ENCODE measurements at places on chromosomes 3 and 15. TPM values are rescaled to one million over a fixed set of nuclear protein-coding genes. Genes with fewer than 3 reads are reported as not detected.
A peak's percentile ranks its signal among the peaks of the same experiment; 100 is the strongest.

GOLGA8T gene
- total RNA-seq, result 0.94 TPM

FBXO40 gene
- total RNA-seq, result not detected

PPM1L gene
- total RNA-seq, result 3.8 TPM

ECE2 gene
- total RNA-seq, result not detected

GHSR gene
- not detected for total RNA-seq

CDHR4 gene
- not detected for total RNA-seq

NLGN1 gene
- total RNA-seq, result not detected

GOLGA8S gene
- total RNA-seq, result 1.0 TPM

RYR3 gene
- not detected for total RNA-seq

DNA sequence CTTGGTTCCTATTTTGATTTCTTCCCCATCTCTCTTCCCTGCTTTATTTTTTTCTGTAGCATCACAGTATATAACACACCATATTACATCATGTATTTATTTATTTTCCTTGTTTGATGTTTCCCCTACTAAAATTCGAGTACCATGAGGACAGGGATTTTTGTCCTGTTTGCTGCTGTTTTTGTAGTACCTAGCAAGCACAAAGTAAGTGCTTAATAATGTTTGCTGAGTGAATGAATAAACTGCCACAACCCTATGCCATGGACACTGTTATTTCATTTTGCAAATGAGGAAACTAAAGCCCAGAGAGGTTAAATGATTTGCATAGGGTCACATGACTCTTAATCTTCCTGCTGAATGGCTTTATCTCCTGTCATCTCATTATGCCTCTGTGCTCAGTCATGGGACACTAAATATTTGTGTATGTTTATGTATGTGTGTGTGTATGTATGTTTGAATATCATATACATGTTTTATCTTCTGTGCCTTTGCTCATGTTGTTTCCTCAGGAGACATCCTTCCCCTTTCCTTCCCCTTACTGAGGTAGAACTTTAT lies 26.1 kb upstream of the MGA start:
- no peak for DNase-seq
- H3K27ac ChIP-seq, result no peak overlapping the region
- no peaks in the 10 kb centered on the region for H3K36me3 ChIP-seq
- no peaks in the 10 kb centered on the region for H3K4me1 ChIP-seq
- no peaks in the 10 kb centered on the region for H3K27me3 ChIP-seq
- no peak overlapping the region for H3K4me3 ChIP-seq

- H3K4me1 ChIP-seq, result no peaks in the 10 kb centered on the region
- H3K27me3 ChIP-seq, result no peaks in the 10 kb centered on the region
- H3K4me3 ChIP-seq, result no peak overlapping the region
- no peaks in the 10 kb centered on the region for H3K36me3 ChIP-seq
- no peak overlapping the region for H3K27ac ChIP-seq
Measured at GRCh38 chr3:73855813-73856212, 231.1 kb upstream of the PDZRN3 start.

- peaks cover 25% of the 10 kb centered on the region for H3K27me3 ChIP-seq
- no peaks in the 10 kb centered on the region for H3K36me3 ChIP-seq
- DNase-seq, result peak; percentile 45
- peaks cover 49% of the 10 kb centered on the region for H3K4me1 ChIP-seq
- H3K27ac ChIP-seq, result no peak overlapping the region
Measured at GRCh38 chr15:99452728-99453636, 112.8 kb upstream of the MEF2A start.

GRCh38 chr3:161305095-161305991 lies 66.0 kb downstream of the SPTSSB start:
- H3K4me3 ChIP-seq, result no peak overlapping the region
- peaks cover 32% of the 10 kb centered on the region for H3K4me1 ChIP-seq
- no peak overlapping the region for H3K27ac ChIP-seq
- peaks cover 50% of the 10 kb centered on the region for H3K27me3 ChIP-seq
- DNase-seq, result peak; percentile 41

GRCh38 chr3:109152320-109152719 lies 15.8 kb downstream of the C3orf85 start:
- no peak for DNase-seq
- H3K36me3 ChIP-seq, result no peaks in the 10 kb centered on the region
- H3K27ac ChIP-seq, result no peak overlapping the region
- H3K4me3 ChIP-seq, result no peak overlapping the region
- H3K27me3 ChIP-seq, result no peaks in the 10 kb centered on the region
- no peaks in the 10 kb centered on the region for H3K4me1 ChIP-seq

DNA sequence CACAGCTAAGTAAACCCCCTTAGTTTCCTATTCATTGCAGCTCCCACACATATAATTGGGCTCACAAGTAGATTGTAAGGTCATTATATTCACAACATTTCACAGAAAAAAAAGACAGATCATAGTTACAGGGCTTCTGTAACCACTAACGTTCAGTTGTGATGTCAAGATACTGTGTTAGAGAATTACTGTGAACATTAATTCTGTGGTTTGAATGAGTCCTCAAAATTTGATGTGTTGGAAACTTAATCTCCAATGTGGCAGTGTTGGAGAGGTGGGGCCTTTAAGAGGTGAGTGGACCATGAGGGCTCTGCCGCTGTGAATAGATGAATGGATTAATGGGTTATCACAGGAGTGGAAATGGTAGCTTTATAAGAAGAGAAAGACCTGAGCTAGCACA lies 21.3 kb downstream of the GRK7 start:
- H3K27ac ChIP-seq, result no peak overlapping the region
- H3K4me3 ChIP-seq, result no peak overlapping the region
- H3K4me1 ChIP-seq, result peaks cover 2% of the 10 kb centered on the region
- H3K27me3 ChIP-seq, result no peaks in the 10 kb centered on the region
- no peaks in the 10 kb centered on the region for H3K36me3 ChIP-seq

- H3K36me3 ChIP-seq, result no peaks in the 10 kb centered on the region
- peak overlapping the region; percentile 96 for H3K27ac ChIP-seq
- peak overlapping the region; percentile 89 for H3K4me3 ChIP-seq
- DNase-seq, result peak; percentile 26
- peaks cover 22% of the 10 kb centered on the region for H3K4me1 ChIP-seq
Measured at GRCh38 chr15:35545316-35545823, 595 bp downstream of the DPH6 start.

DNA sequence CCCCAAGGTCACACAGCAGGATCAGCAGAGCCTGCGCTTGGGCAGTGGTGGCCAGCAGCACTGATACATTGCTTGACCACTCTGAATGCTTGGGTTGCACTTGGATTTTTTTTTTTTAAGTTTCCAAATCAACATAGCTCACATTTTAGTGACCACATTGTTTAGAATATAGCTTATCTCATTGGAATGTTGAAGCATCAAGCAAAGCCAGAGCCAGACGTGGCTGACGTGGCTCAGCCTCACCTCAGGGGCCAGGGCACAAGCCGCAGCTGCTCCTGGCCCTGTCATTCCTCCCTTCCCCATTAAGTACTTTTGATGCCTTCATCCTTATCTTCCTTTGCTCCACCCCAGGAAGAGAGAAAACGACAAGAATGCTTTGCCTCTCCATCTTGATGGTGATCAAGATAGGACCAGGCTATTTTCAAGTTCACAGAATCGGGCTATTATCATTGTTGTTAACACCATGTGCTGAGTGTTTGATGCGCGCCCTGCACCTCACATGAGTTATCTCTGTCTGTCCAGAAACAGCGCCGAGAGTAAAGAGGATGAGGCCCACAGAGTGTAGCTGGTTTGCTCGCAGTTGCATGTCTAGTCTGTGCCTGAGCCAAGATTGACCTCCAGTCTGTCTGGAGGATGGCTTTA lies 75.8 kb downstream of the AAGAB start:
- H3K4me1 ChIP-seq, result peaks cover 28% of the 10 kb centered on the region
- H3K4me3 ChIP-seq, result no peak overlapping the region
- no peaks in the 10 kb centered on the region for H3K27me3 ChIP-seq
- DNase-seq, result no peak
- H3K36me3 ChIP-seq, result peaks cover 38% of the 10 kb centered on the region

DNA sequence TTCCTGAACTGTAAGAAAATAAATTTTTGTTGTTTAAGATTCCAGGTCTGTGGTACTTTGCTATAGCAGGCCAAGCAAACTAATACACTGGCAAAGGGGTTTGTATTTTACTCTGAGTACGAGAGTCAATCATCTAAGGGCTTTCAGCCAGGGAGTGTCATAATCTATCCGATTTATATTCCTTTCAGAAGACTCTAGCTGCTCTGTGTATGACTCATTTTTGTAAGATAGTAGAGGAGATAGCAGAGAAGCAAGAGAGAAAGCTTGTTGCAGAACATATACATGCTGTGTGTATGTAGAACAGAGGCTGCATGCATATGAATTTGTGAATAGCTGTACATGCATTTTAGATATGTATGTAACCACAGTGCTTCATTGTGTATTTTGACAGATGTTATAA lies 577.9 kb upstream of the EPHA6 start:
- H3K27ac ChIP-seq, result no peak overlapping the region
- no peak for DNase-seq
- no peak overlapping the region for H3K4me3 ChIP-seq
- no peaks in the 10 kb centered on the region for H3K4me1 ChIP-seq
- H3K27me3 ChIP-seq, result no peaks in the 10 kb centered on the region
- no peaks in the 10 kb centered on the region for H3K36me3 ChIP-seq

GRCh38 chr15:74395319-74396145 lies 28.1 kb upstream of the CYP11A1 start:
- peaks cover 88% of the 10 kb centered on the region for H3K4me1 ChIP-seq
- DNase-seq, result no peak
- no peaks in the 10 kb centered on the region for H3K36me3 ChIP-seq
- no peak overlapping the region for H3K4me3 ChIP-seq

DNA sequence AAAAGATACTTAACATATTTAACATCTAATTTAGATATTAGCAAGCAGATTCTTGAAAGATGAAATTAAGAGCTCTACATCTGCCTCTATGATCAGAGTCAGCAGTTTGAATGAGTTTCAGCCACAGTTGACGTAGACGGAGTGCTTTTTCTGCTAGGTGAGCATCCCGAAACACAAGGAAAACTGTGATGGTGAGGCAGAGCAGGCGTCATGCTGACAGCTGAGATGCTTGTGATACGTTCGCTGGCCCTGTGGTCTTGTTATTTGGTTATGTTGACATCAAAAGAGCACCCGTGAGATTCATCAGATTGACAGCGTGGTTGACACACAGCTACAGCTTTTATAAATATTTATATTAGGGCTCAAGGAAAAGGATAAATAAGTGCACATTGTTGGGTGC lies 19.6 kb upstream of the GOLGA8B start:
- DNase-seq, result no peak
- H3K27ac ChIP-seq, result no peak overlapping the region
- no peak overlapping the region for H3K4me3 ChIP-seq
- H3K36me3 ChIP-seq, result no peaks in the 10 kb centered on the region
- H3K4me1 ChIP-seq, result no peaks in the 10 kb centered on the region
- H3K27me3 ChIP-seq, result peaks cover 49% of the 10 kb centered on the region

DNA sequence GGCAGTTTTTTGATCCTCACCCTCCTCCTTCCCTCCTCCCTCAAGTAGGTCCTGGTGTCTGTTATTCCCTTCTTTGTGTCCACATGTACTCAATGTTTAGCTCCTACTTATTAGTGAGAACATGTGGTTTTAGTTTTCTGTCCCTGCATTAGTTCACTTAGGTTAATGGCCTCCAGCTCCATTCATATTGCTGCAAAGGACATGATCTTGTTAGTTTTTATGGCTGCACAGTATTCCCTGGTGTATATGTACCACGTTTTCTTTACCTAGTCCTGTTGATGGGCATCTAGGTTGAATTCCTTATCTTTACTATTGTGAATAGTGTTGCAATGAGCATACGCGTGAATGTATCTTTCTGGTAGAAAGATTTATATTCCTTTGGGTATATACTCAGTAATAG lies 61.7 kb upstream of the FGF7 start:
- no peaks in the 10 kb centered on the region for H3K36me3 ChIP-seq
- H3K27me3 ChIP-seq, result no peaks in the 10 kb centered on the region
- H3K4me3 ChIP-seq, result no peak overlapping the region
- H3K27ac ChIP-seq, result no peak overlapping the region
